ENCODE measurements at places on chromosomes 7 and 10. TPM values are rescaled to one million over a fixed set of nuclear protein-coding genes. Genes with fewer than 3 reads are reported as not detected.
A peak's percentile ranks its signal among the peaks of the same experiment; 100 is the strongest.

DNA sequence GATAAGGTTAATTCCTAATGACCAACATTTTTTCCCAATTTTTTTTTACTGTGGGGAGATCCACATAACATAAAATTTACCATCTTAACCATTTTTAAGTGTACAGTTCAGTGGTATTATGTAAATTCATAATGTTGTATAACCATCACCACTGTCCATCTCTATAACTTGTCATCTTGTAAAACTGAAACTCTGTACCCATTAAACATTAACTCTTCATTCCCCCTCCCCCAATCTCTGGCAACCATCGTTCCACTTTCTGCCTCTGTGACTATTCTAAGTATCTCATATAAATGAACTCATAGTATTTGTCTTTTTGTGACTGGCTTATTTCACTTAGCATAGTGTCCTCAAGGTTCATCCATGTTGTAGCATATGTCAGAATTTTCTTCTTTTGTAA is 46.0 kb upstream of the HPS1 start:
- no peak for DNase-seq

DNA sequence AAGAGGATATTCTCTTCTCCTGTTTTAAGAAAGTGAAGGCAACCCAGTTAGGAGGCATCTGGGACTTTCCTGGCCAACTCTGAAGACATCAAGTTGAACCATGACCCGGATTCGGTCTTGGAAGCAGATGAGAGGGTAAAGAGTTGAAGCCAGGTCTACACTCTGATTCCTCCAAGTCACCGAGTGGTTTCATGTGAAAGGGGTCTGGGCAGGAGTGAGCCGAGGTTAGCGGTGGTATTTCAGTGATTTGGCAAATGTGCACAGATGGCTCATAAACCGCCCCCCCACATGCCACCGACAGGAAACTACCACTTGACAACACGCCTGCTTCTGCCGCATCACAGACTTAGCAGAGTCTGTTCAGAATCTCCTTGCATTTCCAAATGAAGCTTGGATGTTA is 11.4 kb upstream of the REPIN1 start:
- no peak for DNase-seq

DNA sequence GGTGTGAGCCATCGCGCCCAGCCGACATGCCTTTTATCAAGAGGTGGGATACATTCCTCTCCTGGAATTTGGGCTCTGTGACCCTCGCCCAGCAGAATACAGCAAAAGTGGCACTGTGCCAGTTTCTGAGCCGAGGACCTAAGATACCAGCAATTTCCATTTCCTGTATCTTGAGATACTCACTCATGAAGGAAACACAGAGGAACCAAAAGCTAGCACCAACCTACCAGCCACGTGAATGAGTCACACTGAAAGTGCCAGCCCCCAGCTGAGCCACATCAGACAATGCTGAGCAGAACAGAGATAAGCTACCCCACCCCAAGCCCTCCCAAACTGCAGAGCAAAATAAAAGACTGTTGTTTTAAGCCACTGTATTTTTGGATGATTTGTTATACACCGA is 56.3 kb downstream of the CACUL1 start:
- peak; percentile 71 for DNase-seq

Gene SPAM1
- not detected for total RNA-seq

Gene PAX4
- not detected for total RNA-seq

DNA sequence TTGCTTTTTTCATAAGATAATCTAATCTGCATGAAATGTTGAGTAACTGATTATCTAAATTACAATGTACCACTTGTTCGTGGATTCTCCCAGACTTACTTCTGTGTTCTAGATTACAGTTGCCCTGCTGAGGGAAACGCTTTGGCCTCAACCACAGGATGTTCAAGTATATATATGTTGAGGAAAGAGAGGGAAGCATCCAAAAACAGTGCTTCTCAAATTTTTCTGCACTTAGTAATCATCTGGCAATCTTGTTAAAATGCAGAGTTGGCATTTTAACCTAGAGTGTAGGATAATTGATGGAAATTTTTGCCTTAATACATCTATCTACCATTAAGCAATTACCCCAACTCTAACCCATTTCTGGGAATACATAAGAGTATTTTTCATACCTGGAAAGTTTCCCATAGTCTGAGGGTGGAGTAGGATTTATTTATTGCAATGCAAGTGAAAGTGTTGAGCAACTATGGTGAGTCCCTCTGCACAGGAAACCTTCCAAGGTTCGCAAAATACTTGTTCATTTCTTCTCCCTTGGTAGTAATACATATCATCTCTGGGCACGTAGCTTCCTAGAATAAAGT is 59.6 kb upstream of the C1GALT1 start:
- DNase-seq: no peak

DNA sequence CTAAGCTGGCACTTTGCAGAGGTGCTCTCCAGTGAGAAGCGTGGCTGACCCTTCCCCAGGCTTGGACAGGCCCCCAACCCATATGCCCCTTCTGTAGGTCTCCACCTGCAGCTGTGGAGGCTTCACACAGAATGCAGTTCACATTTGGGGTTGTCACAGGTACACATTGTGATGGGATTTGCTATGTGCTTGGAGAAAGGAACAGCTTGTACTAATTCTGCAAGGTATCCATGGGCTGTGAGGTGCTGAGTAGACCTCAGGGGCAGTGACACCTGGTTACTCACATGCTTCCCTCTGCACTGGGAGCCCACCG is 188.9 kb downstream of the CXCL12 start:
- DNase-seq: no peak

GRCh38 chr7:97089771-97090170 is 27.7 kb upstream of the SDHAF3 start:
- no peak for DNase-seq

DNA sequence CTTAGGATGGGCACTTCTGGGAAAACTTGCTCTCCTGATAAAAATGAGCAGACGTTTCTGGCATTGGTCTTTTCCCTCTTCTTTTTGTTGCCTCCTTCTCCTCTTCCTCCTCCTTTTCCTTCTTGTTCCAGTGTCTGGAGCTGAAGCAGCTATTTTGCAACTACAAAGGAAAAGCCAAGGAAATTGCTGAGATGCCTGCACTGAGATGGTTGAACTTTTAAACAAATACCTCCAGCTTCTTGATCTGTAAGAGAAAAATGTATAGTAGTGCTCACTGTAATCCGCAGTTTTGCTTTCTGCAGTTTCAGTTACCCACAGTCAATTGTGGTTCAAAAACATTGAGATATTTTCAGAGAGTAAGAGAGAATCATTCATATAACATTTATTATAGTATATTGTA is 7.5 kb upstream of the SND1 start:
- peak; percentile 30 for DNase-seq

Gene PLXDC2
- total RNA-seq: 0.53 TPM

- DNase-seq: no peak
Observed at GRCh38 chr7:133428876-133429275, 176.0 kb downstream of the EXOC4 start.

Gene CYP3A7
- total RNA-seq: not detected

Gene ACTA2
- total RNA-seq: 13.0 TPM

Gene HOXA1
- total RNA-seq: 1.5 TPM

GRCh38 chr7:7202375-7202720 is 20.0 kb downstream of the C1GALT1 start:
- DNase-seq: no peak

Gene DNAJC2
- 33.3 TPM for total RNA-seq

Gene GIMAP4
- 174 TPM for total RNA-seq

GRCh38 chr10:2984682-2985081 is 82.7 kb upstream of the PFKP start:
- DNase-seq: no peak

- peak; percentile 79 for DNase-seq
Observed at GRCh38 chr10:33314811-33315561, 19.5 kb downstream of the NRP1 start.

Gene GAD2
- total RNA-seq: not detected

DNA sequence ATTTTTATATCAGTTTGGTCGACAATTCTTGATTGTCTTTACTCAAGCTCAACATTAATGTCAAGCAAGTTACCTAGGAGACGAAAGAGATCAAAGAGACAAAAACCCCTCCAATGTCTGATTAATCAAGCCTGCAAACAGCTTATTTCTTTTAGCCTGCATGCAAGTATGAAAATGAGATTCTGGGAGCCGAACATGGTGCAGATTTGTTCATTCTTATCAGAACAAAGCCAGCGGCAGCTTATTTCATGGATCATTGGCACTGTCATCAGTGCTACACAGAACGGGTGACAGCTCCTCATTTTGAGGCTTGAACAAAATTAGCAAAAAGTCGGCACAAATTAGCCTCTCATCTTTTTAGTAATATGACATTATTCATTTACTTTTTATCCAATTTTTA is 26.5 kb downstream of the FAM204A start:
- no peak for DNase-seq

DNA sequence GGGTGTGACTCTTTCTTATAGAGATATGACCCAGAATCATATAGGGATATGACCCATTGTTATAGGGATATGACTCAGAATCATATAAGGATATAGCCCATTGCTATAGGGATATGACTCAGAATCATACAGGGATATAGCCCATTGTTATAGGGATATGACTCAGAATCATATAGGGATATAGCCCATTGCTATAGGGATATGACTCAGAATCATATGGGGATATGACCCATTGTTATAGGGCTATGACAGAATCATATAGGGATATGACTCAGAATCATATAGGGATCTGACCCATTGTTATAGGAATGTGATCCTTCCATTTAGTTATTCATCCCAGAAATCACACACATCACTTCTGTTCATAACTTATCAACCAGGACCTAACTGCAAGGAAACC is 312.2 kb upstream of the ADARB2 start:
- no peak for DNase-seq

GRCh38 chr7:101862280-101863220 is 45.1 kb downstream of the CUX1 start:
- no peak for DNase-seq

- peak; percentile 26 for DNase-seq
Observed at GRCh38 chr10:31526681-31527080, 207.7 kb downstream of the ZEB1 start.

DNA sequence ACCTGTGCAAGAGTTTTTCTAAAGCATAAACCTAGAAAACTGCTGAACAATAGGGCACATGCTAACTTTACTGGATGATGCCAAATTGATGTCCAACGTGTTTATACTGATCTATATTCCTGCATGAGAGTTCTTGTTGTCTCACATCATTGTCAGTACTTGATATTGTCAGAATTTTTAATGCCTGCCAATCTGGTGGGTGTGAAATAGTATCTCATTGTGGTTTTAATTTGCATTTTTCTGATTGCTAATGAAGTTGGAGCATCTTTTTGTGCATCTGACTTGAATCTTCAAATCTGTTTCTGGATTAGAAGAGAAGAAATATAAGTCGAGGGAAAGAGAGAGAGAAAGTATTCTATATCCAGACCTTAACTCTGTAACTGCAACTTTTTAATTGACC is 309.8 kb upstream of the KIAA1217 start:
- no peak for DNase-seq

DNA sequence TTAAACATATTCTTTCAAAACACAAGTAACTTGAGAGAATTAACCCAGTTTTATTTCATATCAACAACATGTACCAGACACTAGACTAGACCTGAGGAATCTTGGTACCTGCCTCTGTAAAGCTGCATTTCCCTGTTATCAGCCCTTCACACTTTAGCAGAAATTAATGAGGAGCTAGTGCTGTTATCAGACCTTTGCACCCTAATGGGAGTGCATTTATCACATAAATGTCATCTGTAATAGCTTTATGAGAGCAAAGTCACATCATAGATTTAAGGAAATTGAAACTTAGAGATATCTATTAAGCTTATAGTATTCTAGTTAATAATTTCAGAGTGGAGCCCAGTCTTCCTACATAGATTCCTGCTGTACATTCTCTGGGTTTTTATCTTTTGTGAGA is 270.4 kb upstream of the YAE1 start:
- no peak for DNase-seq

- DNase-seq: no peak
Observed at GRCh38 chr10:118792526-118792925, 37.8 kb upstream of the CACUL1 start.

- peak; percentile 78 for DNase-seq
Observed at GRCh38 chr10:80498833-80499741, 38.6 kb upstream of the SH2D4B start.

DNA sequence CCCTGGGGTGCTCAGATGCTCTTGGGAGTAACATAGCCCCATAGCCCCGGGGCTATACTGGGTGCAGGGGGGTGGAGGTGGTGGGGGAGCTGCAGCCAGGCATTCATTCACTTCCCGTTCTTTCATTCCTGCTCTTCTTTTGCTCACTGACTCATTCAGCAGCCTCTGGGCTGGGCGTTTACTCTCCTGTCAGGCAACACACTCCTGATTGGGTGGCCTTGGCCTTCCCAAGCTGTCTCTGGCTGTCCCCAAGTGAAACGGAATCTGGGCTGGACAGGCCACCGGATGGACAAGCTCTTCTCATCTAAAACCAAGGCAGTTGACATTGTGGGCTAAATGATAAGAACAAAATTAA is 34.6 kb downstream of the CHST3 start:
- peak; percentile 55 for DNase-seq

DNA sequence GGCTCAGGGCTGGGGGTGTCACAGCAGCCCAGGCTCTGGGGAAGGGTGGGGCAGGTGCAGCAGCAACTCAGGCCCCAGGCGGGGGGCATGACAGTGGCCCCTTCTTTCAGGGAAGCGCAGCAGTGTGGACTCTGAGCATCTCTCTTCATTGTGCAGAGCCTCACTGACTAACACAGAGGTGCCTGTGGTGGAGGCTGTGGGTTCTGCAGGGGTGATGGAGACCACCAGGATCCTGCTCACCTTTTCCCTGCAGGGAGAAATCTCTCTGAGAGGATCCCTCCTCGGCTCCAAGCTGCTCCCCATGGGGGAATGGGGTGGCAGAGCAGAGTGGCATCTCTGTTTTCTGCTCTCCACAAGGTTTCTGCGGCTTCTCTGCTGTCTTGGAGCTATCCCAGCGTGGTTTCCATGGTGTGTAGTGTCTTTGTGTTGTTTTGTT is 37.8 kb upstream of the SHH start:
- DNase-seq: no peak

Gene GPR85
- 0.64 TPM for total RNA-seq

GRCh38 chr7:29281782-29282541 is 87.4 kb downstream of the CHN2 start:
- no peak for DNase-seq

DNA sequence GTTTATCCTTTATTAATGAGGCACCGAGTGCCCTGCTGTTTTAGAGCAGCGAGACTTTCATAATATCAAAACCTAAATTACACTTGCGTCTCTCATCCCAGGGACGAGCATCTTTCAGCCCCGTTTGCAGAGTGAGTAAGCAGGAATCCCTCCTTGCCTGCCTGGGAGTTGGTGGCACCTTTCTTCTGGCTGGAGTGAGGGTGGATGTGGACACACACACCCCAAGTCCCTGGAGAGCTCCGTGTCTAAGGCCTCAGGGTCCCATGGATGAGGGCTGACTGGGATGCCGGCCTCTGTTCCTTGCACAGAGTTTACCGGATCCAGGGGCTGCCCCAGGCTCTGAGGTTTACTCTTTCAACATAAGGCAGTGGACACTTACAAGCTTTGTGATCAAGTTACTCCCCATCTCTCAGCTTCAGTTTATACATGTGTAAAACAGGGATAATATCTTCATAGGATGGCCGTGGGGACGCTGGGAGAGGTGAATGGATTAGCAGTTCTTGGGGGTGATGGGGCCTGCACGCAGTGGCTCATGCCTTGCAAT is 24.5 kb downstream of the POLL start:
- DNase-seq: no peak

- peak; percentile 40 for DNase-seq
Observed at GRCh38 chr7:123846217-123846891, 1.4 kb downstream of the HYAL4 start.

Gene SFRP5
- not detected for total RNA-seq

- DNase-seq: no peak
Observed at GRCh38 chr7:76997381-76998284, 34.5 kb downstream of the SPDYE17 start.

GRCh38 chr10:78571891-78572290 is 496.9 kb upstream of the ZMIZ1 start:
- no peak for DNase-seq
